ENCODE measurements at places on chromosomes 6 and 20. TPM values are rescaled to one million over a fixed set of nuclear protein-coding genes. Genes with fewer than 3 reads are reported as not detected.

Gene WFDC10A
- not detected for total RNA-seq

Gene C20orf202
- total RNA-seq, result not detected

Gene FERMT1
- 16.5 TPM for total RNA-seq

Gene NRN1
- total RNA-seq, result 0.74 TPM

Gene KCNK15
- total RNA-seq, result 0.23 TPM

Gene ARFGEF3
- 0.55 TPM for total RNA-seq

Gene TULP1
- total RNA-seq, result not detected

Gene NRSN1
- total RNA-seq, result not detected

Gene APCDD1L
- total RNA-seq, result 0.06 TPM

Gene SYCP2L
- total RNA-seq, result 1.9 TPM

Gene LY6G6C
- total RNA-seq, result 0.09 TPM

Gene RAB44
- total RNA-seq, result 0.03 TPM

Gene TAB2
- 22.3 TPM for total RNA-seq

Gene MEI4
- not detected for total RNA-seq

Gene ZNF391
- total RNA-seq, result 0.23 TPM

Gene SIRPB1
- total RNA-seq, result 0.43 TPM

Gene NMBR
- total RNA-seq, result not detected

Gene MUC21
- 0.03 TPM for total RNA-seq

Gene PLCB1
- total RNA-seq, result 0.45 TPM

Gene DLL1
- 0.37 TPM for total RNA-seq

Gene SAPCD1
- total RNA-seq, result 3.1 TPM

Gene SMLR1
- not detected for total RNA-seq

Gene HLA-DQA2
- not detected for total RNA-seq

Gene POM121L2
- not detected for total RNA-seq

Gene HSF2
- 8.8 TPM for total RNA-seq

Gene PNPLA1
- total RNA-seq, result not detected

Gene IGF2R
- total RNA-seq, result 35.9 TPM

Gene ZBTB12
- total RNA-seq, result 2.9 TPM

Gene HLA-DMB
- total RNA-seq, result 1.7 TPM

Gene GINS1
- 33.5 TPM for total RNA-seq

Gene REV3L
- total RNA-seq, result 7.1 TPM

Gene ARG1
- not detected for total RNA-seq

Gene COL12A1
- total RNA-seq, result 3.9 TPM

Gene TRIM31
- 0.72 TPM for total RNA-seq

Gene ZC3H12D
- 0.01 TPM for total RNA-seq

Gene ID4
- total RNA-seq, result 0.86 TPM
